ENCODE measurements at places on chromosomes 16 and 17.

DNA sequence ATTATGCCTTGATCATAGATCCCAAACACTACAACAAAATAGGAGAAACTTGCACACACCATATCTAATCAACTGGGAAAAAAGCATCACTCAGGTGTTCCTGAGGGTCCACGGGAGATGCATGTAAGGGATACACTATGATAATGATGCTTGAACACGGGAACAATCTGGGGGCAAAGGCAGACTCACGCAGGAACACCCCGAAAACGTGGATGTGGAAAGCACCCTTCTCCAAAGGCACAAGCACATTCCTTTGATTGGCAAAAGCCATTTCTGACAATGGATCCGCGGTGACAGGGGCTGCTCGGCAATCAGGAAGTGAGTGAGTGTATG lies 1.3 kb downstream of the ZNF652 start:
- DNase-seq, result no peak

- no peak for DNase-seq
Measured at GRCh38 chr16:3728424-3729160, 11.3 kb upstream of the TRAP1 start.

DNA sequence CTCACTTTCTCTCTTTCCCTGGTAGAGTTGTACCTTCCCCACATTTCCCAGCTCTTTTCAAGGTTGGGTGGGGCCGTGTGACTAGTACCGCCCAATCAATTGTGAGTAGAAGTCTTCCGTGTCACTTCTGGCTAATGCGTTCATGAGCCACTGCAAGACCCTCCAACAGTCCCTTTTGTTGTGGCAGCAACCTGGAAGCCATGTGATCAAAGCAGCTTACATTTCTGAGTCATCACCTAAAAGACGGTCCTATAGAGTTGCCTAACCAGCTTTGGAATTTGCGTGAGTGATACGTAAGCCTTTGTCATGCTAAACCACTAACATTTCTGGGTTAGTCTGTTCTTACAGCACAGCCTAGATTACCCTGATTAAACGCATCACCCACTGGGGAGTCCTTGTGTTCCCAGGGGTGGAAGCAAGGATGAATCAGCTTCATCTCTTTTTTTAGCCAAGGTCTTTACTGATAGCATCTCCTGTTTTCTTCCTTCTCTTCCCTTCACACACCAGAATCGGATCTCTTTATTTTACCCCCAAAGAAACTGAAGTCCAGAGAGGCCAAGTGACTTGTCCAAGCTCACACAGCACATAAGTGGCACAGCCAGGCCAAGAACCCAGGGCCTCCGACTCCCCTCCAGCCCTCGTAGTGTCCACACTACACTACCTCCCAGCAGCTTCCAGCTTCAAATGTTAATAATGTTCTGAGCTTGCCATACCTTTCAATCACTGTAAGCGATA lies 366.3 kb upstream of the XYLT1 start:
- no peak for DNase-seq

DNA sequence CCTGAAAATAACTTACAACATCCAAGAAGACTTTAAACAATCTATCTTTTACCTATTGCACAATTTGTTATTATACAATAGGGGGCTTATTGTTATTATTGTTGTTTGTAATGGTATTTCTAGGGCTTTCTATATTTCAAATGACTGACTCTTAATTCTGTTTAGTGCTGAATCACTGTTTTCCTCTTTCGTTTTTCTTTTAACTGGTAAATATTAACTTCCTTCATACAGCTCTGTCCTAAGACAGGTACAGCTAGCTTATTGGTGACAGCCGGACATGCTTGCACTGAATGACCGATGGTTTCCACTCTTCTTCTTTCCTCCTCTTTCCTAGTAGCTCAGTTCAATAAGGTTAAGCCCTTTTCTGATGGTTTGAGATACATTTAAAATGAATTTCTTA lies 11.6 kb downstream of the KRTAP9-7 start:
- DNase-seq, result no peak

- no peak for DNase-seq
Measured at GRCh38 chr16:67541391-67542263, 13.0 kb downstream of the RIPOR1 start.
